ENCODE measurements at places on chromosomes 5 and 9.

- DNase-seq, result no peak
Observed at GRCh38 chr5:128965638-128966302, 482 bp downstream of the SLC27A6 start.

GRCh38 chr5:116861666-116862065 lies 287.0 kb upstream of the SEMA6A start:
- DNase-seq, result no peak

GRCh38 chr5:169870211-169870610 lies 110.1 kb downstream of the INSYN2B start:
- DNase-seq, result no peak

GRCh38 chr5:112549605-112550166 lies 130.6 kb upstream of the EPB41L4A start:
- DNase-seq, result no peak

- DNase-seq, result no peak
Observed at GRCh38 chr9:122619996-122620395, 5.5 kb downstream of the OR1Q1 start.

DNA sequence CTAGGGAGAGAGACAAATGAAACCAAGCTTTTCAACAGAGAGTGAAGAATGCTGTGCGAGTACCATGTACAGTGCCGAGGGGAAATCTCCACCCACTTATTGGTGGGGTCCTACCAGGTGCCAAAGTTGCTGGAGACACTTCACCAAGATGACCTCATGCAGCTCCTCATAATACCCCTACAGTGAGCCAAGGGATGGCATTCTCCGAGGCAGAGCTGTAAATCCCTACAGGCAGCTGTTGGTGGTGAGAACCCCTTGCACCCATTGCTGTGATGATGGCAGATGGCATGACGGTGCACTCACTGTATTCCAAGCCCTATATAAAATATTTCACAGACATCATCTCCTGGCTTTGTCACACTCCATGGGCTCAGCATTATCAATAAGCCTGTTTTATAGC lies 464.9 kb downstream of the SPOCK1 start:
- no peak for DNase-seq

DNA sequence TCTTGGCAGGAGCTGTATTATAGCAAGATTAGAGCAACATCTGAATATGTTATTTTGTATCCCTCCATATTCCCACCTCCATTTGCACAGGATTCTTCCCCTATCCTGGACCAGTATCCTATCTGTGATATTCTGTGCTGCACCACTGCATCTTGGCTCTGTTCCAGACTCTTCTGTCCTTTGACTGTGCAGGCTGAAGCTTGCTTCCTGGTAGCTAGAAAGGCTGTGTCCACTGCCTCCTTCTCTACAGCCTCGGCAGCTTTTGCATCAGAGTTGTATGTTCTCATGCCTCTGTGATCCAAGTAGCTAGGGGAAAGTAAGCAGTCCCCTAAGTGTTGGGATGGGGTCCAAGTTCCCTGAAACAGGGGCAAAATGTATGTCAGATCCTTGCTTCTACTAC lies 104.1 kb downstream of the GAS1 start:
- no peak for DNase-seq

GRCh38 chr5:151182976-151183375 lies 25.4 kb upstream of the ANXA6 start:
- no peak for DNase-seq

GRCh38 chr5:137598399-137598798 lies 99.3 kb upstream of the SPOCK1 start:
- DNase-seq, result no peak

DNA sequence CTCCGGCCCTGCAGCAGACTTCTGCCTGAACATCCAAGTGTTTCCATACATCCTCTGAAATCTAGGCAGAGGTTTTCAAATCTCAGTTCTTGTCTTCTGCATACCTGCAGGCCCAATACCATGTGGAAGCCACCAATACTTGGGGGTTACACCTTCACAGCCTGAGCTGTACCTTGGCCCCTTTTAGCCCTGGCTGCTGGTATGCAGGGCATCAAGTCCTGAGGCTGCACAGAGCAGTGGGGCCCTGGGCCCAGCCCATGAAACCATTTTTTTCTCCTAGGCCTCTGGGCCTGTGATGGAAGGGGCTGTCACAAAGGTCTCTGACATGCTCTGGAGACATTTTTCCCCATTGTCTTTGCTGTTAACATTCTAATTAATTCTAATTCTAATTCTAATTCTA lies 680.6 kb downstream of the ELAVL2 start:
- no peak for DNase-seq

DNA sequence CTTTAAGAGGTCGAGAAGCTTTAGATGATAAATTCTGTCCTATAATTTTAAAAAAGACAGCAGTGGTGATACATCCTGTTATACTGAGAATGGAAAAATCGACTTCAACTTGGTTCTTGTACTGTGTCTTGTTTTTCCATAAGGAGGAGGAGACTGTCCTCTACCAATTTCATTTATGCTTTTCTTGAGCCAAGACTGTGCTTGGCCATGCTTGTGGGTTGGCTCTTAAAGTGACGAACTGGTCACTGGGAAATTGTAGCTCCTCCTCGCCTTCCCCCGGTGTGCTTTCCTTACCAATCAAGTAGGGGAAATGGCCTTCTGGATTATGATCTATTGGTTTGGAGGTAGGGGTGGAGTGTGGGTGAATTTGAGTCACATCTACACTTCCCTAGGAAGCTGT lies 67.1 kb upstream of the HSPB3 start:
- DNase-seq, result no peak

DNA sequence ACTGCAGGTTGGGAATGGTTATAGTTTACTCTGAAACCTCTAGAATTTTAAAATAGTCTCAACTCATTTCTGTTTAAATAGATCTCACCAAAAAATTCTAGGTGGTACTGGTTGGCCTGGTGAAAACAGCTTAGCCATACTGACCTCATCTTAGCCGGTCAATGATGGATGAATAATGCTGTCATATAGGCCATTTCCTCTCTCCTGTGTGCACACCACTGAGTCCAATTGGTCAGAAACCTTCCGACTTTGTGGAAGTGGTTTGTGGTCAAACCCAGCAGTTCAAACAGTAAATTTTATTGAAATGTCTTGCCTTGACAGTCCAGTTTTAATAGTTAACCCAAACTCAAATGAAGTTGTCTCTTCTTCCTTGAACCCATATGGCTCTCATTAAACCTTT lies 98.6 kb downstream of the GIN1 start:
- no peak for DNase-seq

GRCh38 chr9:132406554-132407122 lies at the start of gene TTF1:
Gene TTF1, minus strand, starts transcription at chr9:132406840. Its CDS starts 4,019 bp downstream, at chr9:132402821.
- peak; percentile 91 for DNase-seq

GRCh38 chr5:55763746-55764420 lies 26.0 kb downstream of the DDX4 start:
- peak; percentile 32 for DNase-seq

- DNase-seq, result no peak
Observed at GRCh38 chr5:150862070-150862469, 15.7 kb downstream of the IRGM start.

- DNase-seq, result peak; percentile 45
Observed at GRCh38 chr5:32443541-32444430, 754 bp downstream of the ZFR start.
